ENCODE measurements at places on chromosomes 12 and 14. TPM values are rescaled to one million over a fixed set of nuclear protein-coding genes. Genes with fewer than 3 reads are reported as not detected.

DNA sequence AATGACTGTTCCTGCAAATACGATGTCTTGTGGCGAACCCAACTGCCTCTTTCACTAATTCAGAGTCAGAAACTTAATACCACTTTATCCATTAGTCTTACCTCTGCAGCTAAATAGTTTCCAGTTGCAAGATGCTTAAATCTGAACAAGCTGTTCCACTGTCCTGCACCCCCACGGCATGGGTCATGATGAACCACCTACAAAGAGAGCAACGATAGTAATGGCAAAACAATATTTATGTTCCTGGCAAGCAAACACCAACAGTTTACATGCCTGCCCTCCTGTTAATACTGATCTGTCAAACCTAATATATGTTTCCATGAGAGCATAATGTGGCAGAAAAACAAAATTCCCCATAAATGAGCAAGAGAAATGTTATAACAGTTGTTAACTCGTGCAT lies 121.9 kb downstream of the ITPR2 start:
- H3K27ac ChIP-seq: no peak overlapping the region
- no peaks in the 10 kb centered on the region for H3K4me1 ChIP-seq

- H3K27me3 ChIP-seq: no peaks in the 10 kb centered on the region
- no peaks in the 10 kb centered on the region for H3K36me3 ChIP-seq
- DNase-seq: no peak
- H3K4me1 ChIP-seq: no peaks in the 10 kb centered on the region
- no peak overlapping the region for H3K27ac ChIP-seq
These were observed 37.0 kb upstream of the PMCH start for GRCh38 chr12:102234599-102234998.

Gene IQSEC3
- total RNA-seq: 13.6 TPM

DNA sequence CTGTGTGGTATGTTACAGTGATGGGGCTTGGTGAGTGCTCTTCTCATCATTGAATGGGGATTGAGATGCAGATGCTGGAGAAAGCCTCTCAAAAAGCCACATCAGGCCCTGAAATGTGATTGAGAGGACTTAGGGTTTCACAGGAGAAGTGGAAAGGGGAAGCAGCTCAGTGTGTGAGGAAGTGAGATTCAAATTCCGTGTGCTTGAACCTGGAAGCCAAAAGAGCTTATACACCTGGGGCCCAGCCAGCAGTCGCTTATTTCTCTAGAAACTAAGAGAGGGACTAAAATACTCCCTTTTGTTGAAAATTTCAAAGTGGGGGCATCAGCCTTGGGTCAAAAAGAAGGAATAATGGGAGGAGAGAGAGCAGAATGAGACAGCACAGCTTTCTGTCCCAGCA lies 39.1 kb upstream of the GZMB start:
- no peaks in the 10 kb centered on the region for H3K27me3 ChIP-seq
- H3K36me3 ChIP-seq: no peaks in the 10 kb centered on the region
- no peak overlapping the region for H3K27ac ChIP-seq
- DNase-seq: no peak

Gene CRY1
- total RNA-seq: 30.8 TPM

DNA sequence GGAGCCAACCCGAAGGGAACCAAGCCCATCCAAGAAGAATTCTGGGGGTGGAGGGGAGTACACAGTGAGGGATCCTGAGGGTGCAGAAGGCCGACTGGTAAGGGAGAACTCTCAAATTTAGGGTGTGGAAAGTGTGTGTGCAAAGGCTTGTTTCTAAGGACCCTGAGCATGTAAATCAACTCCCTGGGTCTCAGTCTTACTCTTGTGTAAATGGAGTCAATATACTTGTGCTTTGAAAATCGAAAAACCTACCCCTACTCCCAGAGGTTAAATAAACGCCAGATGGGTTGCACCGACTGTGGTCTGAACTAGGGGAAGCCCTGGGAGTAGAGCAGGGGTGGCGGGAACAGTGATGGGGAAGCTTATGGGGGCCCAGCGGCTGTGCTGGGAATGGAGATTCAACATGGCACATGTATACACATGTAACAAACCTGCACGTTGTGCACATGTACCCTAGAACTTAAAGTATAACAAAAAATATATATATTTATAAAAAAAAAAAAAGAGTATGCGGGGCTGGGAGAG lies 6.0 kb downstream of the B4GALNT1 start:
- H3K27me3 ChIP-seq: peaks cover 76% of the 10 kb centered on the region
- peaks cover 37% of the 10 kb centered on the region for H3K36me3 ChIP-seq
- H3K4me3 ChIP-seq: no peak overlapping the region

GRCh38 chr14:72643317-72643801 lies 250.5 kb downstream of the DPF3 start:
- H3K4me3 ChIP-seq: no peak overlapping the region
- peaks cover 7% of the 10 kb centered on the region for H3K4me1 ChIP-seq

- no peak overlapping the region for H3K27ac ChIP-seq
- no peaks in the 10 kb centered on the region for H3K27me3 ChIP-seq
- no peak for DNase-seq
- no peaks in the 10 kb centered on the region for H3K36me3 ChIP-seq
These were observed 187.4 kb downstream of the DPF3 start for GRCh38 chr14:72706485-72706884.

Data from spinal cord (tissue), 10 donors.